ENCODE measurements at places on chromosomes 5 and 9.

DNA sequence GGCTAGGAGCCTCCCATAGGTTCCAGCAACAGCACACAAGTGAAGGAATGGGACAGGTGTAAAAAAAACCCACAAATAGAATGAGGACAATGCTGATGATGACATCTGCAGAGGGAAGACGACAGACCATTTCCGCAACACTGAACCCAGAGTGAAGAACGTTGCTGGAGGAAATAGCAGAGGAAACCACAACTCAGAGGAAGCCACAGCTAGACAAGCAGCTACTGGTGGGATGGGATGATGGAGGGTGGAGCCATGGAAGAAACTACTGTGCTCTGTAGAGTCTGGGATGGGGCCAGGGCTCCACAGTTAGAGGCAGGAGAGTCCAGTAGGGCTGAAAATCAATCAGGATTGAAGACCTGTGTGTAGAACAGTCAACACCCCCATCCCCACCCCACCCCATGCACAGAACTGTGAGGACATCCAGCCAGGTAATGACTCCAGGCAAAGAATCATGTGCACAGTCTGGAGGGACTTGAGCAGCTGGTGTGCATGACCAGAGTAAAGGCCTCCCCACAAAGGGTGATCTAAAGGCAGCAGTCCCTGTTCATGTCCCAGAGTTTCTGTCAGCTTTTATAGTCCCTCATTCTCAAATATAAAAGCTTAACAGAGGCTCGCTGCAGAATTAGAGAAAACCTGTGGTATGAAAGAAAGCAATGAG is 65.2 kb upstream of the SPIN1 start:
- peak; percentile 34 for DNase-seq

- no peak for DNase-seq
Measured at GRCh38 chr9:133673258-133673655, 37.1 kb downstream of the DBH start.

GRCh38 chr9:129483415-129484351 is 137.2 kb downstream of the C9orf50 start:
- no peak for DNase-seq

GRCh38 chr5:154626876-154627557 is 128.2 kb upstream of the LARP1 start:
- no peak for DNase-seq

GRCh38 chr9:3868466-3868865 is 342.7 kb upstream of the RFX3 start:
- DNase-seq: no peak

DNA sequence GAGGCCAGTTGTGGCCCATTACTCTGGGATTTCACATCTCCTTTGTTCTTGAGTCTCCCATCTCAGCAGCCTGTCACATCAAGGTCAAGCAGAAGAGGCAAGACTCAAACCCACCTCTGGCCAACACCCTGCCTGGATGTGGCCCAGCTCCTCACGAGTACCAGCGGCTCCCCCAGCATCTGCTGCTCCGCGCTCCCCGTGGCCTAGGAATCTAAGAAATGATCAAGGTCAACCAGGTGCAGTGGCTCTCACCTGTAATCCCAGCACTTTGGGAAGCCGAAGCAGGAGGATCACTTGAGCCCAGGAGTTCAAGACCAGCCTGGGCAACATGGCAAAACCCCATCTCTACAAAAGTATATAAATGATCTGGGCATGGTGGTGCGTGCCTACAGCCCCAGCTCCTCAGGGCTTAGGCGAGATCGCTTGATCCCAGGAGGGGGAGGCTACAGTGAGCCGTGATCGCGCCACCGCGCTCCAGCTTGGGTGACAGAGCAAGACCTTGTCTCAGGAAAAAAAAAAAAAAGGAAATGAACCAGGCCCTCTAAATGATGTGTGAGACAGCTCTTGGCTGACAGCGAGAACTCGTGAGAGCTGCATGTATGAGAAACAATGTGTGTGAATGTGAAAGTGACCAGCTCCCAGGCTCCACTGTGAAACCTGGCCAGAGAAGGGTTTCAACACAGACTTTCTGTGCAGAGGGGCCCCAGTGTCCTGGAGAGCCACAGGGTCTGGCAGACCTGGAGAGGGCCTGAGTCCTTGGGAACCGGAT is 61.6 kb upstream of the ANGPTL2 start:
- DNase-seq: no peak

GRCh38 chr5:138068742-138069600 is 14.9 kb upstream of the WNT8A start:
- DNase-seq: peak; percentile 19

DNA sequence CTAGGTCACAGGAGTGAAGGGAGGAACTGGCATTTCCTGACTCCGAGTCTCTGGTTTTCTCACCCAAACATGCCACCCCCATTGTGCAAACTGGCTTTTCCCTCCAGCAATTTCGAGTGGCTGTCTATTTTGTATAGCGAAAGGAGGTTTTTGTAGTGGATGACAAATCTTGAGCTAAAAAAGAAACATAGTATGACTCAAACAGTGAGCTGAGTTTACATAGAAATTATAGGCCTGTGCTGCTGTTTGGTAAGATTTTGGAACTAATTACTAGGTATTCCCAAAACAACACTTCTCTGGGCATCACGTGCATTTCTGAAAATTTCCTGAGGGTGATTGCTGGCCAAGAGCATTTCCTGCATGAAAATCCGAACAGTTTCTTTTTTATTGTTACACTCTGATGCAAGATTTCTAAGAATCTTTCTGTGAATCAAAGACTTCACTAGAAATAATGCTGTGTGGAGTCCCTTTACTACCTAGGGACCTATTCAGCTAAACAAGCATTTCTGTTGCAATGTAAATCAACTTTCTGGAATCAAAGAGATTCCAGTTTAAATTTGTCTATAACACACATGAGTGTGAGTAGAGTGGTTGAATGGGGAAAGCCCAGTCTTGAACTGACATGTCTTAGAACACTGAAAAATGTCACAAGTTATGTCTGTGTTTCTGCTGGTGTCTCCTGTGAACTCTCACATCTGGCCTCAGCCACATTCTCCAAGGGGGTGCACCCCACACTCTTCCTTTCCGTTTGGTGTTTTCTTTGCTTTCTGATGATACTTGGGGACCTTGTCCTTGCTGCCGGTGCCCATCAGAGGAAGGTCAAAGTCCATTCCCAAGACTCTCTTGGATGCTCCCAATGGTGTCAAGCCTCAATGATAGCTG is 33.3 kb upstream of the DAPK1 start:
- no peak for DNase-seq

DNA sequence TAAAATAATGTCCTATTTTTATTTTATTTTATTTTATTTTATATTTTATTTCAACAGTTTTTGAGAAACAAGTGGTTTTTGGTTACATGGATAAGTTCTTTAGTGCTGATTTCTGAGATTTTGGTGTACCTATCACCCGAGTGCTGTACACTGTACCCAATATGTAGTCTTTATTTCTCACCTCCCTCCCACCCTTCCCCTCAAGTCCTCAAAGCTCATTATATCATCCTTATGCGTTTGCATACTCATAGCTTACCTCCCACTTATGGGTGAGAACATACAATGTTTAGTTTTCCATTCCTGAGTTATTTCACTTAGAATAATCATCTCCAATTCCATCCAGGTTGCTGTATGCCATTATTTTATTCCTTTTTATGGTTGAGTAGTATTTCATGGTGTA is 63.5 kb downstream of the ARRDC3 start:
- DNase-seq: no peak

DNA sequence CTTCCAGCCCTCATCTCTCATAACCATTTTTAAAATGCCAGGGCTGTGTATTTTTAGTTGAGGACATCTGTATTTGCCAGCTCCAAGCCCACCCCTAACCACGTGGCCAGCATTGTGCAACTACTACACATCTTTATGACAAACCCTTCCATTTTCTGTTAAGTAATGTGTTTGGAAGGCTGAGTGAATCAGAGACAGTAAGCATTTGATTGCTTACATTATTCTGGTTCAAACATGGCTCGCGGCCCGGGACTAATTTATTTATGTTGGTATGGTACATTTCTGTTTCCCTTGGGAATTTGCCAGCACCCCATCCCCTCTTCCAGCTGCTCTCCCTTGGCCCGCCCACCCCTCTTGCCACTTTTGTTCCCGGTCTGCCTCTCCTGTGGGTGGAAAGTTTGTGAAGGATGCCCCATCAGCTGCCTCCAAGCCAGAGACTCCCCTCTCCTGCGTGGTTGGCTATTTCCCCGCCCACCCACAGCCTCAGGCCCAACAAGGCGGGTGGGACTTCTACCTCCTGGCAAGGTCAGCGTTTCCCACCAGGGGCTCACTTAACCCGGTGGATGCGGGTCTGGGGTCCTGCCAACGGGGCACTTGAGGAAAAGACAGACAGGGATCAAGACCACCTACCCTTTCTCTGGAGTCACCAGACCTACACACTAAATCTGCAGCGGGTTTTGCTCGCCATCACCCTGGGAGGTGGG is 162.2 kb downstream of the HSD17B3 start:
- DNase-seq: peak; percentile 62

Data from non-pigmented ciliary epithelial cell (primary cell).